Activated CD4-positive, alpha-beta T cell treated with anti-CD3 and anti-CD28 coated beads, Interleukin-10, Interleukin-2, amounts not matched to agents 100 ng/mL and 50 ng/mL, durations not matched to agents 16 hours and 8 hours (primary cell): ENCODE measurements at places on chromosomes 4 and X.

DNA sequence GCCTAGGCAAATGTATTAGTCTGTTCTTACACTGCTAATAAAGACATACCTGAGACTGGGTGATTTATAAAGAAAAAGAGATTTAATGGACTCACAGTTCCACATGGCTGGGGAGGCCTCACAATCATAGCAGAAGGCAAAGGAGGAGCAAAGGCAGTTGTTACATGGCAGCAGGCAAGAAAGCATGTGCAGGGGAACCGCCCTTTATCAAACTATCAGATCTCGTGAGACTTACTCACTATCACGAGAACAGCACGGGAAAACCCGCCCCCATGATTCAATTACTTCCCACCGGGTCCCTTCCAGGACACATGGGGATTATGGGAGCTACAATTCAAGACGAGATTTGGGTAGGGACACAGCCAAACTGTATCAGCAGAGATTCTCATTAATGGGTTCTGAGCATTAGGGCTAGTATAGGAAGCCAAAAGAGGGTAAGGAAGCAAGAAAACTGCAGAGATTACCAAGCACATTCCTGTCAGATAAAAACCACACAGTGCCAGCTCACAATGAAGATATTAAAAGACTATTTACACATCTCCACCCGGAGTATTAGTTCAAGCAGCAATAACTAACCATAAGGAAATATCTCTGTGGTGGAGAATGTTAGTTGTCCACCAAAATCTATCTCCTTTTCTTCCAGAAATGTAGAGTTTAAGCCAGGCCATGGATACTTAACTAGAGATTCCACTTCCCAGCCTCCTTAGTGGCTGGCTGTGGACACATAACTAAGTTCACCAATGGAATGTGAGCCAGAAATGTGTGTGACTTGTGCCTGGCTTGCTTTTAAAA, 61.2 kb upstream of the HOPX start:
- no peak for DNase-seq

DNA sequence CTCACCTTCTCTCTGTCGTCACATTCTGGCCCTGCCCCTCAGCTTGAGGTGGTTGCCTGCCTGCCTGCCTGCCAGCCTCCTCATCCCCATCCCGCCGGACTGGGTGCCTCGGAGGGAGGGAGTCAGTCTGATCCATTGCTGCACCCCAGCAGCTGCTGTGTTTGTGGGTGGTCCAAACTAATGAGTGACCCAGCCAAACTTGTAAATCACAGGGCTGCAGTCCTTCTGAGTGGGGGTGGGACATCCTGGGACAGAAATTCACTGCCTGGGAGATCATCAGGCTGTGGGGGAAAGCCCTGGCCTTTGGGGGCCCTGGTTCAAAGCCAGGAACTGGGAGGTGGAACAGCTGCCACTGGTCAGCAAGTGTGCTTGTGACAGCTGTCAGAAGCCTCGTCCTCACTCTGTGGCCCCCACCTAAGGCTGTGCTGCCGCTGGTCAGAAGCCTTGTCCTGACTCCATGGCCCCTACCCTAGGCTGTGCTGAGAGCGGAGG, 5.6 kb downstream of the GPR78 start:
- DNase-seq: no peak

DNA sequence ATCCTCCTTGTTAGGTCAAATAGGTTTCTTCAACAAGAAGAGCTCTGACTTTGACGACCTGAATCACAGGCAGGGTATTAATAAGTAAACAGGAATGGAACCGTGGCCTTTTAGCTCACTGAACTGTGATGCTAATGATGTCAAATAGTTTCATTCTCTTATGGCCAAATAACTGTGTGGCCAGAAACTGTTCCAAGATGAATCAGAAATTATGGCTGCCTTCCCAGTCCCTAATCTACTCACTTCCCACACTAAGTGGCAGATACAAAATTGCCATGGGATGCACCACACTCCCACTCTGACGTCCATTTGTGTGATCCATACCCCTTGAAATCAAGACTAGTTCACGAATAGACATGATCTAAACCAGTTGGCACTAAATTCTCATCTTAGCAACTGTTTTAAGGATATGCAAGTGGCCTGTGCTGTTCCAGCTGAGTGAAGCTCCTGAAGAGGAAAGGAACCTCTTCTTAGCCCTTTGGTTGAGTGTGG, 455.4 kb downstream of the IL15 start:
- no peak for DNase-seq

GRCh38 chr4:126466848-126467247, 1152.1 kb downstream of the FAT4 start:
- DNase-seq: no peak

GRCh38 chr4:7442574-7443162, 7.9 kb upstream of the PSAPL1 start:
- DNase-seq: no peak
